Ammon's horn (tissue), 1 donor: ENCODE measurements at places on chromosomes 3 and 15.

- no peak for DNase-seq
Measured at GRCh38 chr3:119598410-119599098, 869 bp downstream of the PLA1A start.

GRCh38 chr3:126347543-126348161 lies 9.6 kb downstream of the KLF15 start:
- no peak for DNase-seq

DNA sequence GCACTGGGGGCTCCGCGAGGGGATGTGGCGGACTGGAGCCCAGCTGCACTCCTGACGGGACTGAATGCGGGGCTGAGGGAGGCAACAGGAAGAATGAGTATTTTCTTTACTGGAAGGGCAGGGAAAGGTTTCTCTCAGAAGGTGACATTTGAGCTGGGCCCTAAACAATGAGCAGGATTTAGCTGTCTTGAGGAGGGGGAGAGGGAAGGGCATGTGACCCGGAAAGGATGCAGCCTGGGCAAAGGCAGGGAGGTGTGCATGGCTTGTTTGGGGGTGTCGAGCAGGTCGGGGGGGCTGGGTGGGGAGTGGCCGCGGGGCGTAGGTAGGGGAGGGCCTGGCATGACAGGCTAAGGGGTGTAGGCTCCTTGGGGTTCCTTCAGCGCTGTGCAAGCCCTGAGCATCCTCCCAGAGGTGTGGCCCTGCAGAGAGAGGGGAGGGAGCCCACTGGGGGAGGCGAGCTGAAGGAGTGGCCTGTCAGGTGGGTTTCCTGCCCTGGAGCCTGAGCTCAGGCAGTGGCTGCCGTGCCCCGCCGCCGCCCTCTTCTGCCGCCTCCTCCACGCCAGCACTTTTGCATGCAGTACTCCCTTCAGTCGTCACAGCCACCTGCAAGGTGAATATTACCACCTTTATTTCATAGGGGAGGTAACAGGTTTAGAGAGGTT lies 17.2 kb upstream of the ANKDD1A start:
- DNase-seq: no peak

DNA sequence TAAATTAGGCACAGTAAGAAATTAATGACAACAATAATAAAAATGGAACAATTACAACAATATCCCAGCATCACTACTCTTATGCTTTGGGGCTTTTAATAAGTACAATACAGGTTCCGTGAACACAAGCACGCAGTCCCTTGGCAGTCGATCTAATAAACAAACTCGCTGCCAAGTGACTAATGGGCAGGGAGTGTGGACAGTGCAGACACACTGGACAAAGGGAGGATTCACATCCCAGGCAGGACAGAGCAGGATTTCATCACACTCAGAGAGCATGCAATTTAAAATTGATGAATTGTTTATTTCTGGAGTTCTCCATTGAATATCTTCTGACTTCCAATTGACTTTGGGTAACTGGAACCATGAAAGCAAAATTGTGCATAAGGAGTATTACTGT lies 524.1 kb upstream of the CFAP20DC start:
- DNase-seq: peak; percentile 92

GRCh38 chr3:58377168-58377567 lies 44.5 kb downstream of the PXK start:
- DNase-seq: no peak

DNA sequence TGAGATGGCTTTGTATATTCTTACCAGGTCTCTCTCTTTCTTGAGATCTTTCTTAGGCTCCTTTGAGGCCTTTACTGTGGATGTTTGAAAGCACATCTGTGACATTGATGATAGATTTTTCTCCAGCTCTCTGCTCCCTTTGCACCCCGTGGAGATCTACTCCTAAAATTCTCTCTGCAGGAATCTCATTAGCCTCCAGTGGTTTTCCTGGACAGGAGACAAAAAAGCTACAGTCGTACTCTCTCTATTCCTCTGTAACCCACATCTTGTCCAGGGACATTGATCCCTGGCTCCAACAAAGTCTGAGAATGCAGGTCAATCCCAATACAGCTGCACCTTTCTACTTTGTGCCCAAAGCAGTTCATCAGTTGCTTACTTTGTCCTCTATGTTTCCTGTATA lies 68.2 kb downstream of the RBMS3 start:
- DNase-seq: no peak
